ENCODE measurements at places on chromosomes 6 and 20. TPM values are rescaled to one million over a fixed set of nuclear protein-coding genes. Genes with fewer than 3 reads are reported as not detected.

CLDN20 gene
- not detected for total RNA-seq

SAPCD1 gene
- total RNA-seq, result 5.9 TPM

MYL9 gene
- 193 TPM for total RNA-seq

CD109 gene
- 4.9 TPM for total RNA-seq

MTFR2 gene
- total RNA-seq, result 8.5 TPM

TCFL5 gene
- total RNA-seq, result 15.6 TPM

ZNF334 gene
- 15.9 TPM for total RNA-seq

PHF10 gene
- total RNA-seq, result 51.1 TPM

PPP1R16B gene
- 9.7 TPM for total RNA-seq

USP49 gene
- 21.1 TPM for total RNA-seq

CLVS2 gene
- total RNA-seq, result 0.73 TPM

DNA sequence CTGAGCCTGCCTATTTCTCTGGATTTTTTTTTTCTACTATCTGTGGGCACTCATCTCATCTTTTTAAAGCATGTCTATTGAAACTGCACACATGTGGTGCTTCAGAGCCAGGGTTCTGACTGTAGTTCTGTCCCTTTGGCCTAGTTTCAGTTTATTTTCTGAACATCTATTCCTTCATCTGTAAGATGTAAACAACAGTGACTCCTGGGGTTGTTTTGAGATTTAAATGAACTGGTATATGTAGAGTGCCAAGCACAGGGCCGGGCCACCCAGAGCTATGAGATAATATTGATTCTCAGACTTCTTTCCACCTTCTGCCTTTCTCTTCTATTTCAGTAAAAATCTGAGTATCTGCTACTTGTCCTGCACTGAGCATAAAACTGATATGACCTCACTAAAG is 185.1 kb downstream of the CARMIL1 start:
- no peak for DNase-seq

GRCh38 chr6:55569638-55570037 is 9.4 kb downstream of the HMGCLL1 start:
- DNase-seq, result no peak

GRCh38 chr6:116877743-116878142 is 701 bp downstream of the RFX6 start:
- DNase-seq, result no peak

GRCh38 chr6:142605922-142606485 is 304.2 kb downstream of the ADGRG6 start:
- DNase-seq, result no peak

- no peak for DNase-seq
These were observed 4.5 kb upstream of the EPB41L2 start for GRCh38 chr6:131067521-131067920.

DNA sequence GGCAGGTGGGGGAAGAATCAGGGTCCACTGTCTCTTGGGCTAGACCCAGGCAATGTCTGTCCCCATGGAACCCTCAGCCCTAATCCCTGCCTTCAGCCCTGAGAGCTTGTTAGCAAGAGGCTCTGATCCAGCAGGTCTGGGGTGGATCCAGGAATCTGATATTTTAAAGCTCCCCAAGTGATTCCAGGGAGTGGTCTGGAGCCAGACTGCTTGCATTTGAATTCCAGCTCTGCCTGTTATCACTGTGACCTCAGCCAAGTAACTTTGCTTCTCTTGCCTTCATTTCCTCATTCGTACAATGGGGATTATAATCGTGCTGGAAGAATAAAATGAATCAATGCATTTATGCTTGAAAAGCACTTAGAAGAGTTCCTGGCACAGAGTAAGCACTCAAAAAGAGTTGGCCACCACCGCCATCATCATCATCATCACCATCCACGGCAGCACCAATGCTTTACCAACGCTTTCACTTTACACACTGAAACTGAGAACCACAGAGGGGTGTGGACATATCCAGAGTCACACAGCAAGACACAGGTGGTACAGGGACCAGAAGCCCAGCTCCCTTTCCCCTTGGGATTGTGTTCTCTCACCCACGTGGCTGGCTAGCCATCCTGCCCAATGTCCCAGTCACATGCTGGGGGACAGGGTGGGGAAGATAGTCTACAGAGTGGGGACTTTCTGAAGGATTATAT is 75.7 kb upstream of the RALY start:
- DNase-seq, result no peak

GRCh38 chr20:34096699-34097444 is 15.2 kb downstream of the EIF2S2 start:
- DNase-seq, result no peak

DNA sequence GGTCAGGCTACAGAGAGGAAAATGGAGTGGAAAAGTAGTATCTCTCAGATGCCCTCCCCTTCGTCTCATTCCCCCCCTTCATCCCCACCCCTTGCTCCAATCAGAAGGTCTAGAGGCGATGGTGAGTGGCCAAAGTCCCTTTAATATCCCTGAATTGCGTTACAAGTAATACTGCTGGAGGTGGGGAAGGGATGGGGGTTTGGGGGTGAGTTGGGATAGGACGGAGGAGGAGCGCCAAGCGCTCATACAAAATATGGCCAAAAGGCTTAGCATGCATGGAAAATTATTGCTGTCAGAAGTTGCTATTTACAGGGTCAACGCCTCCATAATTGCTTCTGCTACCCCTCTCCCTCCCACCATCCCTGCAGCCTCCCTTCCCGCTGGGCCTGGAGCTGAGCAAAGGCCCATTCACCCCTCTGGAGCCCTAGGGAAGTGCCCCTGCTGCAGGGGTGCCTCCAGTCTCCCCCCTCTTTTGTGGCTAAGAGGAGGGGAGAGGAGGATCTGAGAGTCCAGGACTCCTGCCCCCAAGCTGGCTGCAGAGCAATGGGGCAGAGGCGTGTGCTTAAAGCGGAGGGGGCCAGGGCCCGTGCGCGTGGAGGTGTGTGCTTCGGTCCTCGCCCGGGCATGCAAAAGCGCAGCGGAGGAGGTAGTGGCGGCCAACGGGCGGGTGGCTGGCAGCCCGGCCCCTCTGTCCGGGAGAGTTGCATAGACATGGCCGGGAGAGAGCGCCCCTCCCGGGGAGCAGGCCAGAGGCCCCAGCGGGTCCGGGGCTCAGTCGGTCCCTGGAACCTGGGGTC is 8.7 kb upstream of the SRXN1 start:
- no peak for DNase-seq

DNA sequence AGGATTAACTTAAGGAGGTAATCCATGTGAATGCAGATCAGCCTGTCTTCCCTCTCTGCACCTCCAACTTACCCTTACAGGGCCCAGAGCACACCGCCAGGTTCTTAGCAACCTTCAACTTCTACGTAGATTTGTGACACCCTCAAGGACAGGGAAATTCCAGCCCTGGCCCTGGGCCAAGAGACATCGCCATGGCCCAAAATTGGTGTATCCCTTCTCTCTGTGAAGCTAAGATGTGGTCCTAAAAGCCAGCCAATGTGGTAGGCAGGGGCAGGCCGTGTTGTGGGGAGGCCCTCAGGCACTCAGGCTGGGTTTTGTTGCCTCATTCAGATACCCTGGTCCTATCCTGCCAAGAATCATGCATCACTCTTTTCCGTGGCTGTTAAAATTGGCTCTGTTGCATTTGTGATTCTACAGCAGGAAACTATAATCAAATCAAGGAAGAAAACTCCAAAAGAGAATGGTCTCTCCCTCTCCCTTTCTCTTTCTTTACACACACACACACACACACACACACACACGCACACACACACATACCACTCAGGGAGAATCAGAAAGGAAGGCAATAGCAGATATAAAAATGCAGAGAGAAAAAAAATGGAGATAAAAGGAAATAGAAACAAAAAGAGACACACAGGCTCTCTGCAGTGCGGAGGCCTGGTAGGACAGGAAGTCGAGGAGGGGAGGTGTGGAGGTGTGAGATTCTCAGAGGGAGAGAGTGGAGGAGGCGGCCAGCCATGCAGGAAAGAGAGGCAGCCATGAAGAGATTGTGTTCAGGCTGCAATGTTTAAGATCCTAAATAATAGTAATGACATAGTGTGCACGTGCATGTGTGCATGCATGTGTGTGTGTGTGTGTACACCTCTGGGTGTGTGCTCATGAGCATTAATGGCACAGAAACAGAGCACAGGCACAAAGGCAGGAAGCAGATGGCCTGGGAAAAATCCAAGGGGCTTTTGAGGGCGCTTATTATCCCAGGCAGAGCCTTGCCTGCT is 201.8 kb upstream of the LRFN2 start:
- DNase-seq, result no peak

DNA sequence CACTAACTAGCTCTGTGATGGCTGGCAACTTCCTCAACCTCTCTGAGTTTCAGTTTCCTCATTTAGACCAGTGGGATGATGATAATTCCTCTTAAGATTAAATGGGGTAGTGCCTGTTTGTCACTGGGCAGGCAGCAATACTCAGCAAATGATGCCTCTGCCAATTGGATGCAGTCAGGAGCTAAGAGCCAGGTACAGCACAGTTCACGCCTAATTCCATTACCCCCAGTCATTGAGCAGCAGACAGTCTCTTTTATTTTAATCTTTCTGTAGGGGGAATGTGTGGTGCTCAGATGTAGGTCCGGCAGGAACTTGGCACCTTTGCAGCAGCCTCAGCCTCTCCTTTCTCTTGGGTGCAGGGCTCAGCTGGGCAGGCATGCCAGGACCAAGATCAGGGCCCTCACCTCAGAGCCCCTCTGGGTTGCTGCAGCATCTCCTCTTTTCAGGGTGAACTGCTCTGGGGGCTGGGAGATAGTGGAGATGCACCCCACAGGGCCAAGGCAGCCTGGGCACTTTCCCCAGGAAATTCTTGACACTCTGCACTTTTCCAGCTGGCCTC is 243.8 kb downstream of the LRFN2 start:
- DNase-seq, result peak; percentile 41

- DNase-seq, result peak; percentile 32
These were observed 153.6 kb downstream of the CD83 start for GRCh38 chr6:14270925-14271788.

GRCh38 chr6:17390276-17390675 is 3.1 kb upstream of the CAP2 start:
- no peak for DNase-seq

- DNase-seq, result no peak
These were observed 92.0 kb downstream of the OLIG3 start for GRCh38 chr6:137402143-137402680.

- no peak for DNase-seq
These were observed 17.1 kb downstream of the XKR7 start for GRCh38 chr20:31984981-31985471.

- no peak for DNase-seq
These were observed 47.6 kb downstream of the AGPAT4 start for GRCh38 chr6:161226009-161226964.

GRCh38 chr6:33744895-33745546 is 1.7 kb downstream of the IP6K3 start:
- peak; percentile 59 for DNase-seq

DNA sequence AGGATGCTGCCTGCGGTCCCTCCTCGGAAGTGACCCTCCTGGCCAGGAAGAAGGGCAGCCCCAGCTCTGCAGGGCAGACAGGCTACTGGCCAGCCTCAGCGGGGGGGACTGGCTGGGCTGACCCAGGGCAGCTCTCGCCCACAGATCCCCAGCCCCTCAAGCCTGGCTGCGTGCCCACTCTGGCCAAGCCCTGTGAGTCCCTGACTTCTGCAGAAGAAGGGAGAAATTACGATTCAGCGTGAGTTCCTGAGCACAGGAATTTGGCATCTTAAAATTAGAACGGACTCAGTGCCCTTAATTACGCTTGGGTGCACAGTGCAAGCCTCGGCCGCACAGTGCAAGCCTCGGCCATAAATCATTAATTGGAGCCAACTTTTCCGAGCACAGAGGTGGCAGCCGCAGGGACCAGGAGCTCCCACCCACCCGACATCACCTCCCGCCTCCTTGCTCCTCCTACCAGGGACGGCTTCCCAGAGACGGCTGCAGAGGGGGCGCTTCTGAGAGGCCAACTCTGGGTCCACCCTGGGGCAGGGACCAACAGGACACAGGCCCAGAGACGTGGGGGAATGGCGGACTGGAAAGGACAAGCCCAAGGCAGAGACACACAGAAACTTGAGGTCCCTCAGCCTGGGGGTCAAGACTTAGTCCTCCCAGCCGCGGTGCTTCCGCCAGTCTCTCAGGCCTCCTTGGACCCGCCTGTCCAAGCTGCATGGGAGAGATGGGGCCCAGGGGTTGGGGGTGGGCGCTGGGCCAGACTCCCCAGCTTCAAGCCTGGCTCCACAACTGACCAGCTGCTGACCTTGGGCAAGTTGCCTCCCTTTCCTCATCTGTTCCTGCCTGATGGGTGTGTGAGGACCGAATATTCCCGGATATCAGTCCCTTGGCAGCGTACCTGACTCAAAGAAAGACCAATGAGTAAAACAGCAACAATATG is 165.4 kb downstream of the TAF4 start:
- no peak for DNase-seq

DNA sequence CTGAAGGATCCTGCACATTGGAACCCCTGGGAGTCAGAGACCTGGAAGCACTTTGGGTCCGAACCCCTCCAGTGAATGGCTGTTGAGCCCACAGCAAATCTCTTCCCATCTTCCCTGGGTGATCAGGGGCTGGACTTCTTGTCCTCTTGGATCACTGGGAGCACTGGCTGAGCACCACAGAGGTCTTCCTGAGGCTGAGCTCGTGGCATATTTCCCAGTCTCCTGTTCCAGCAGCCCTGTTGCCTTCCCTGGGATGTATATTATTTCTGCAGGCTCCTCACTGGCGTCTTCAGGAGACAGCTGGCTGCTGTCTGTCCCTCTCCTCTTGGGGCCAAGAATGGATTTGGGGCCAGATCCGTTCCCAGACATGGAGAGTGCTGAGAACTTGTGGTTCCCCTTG is 43.4 kb downstream of the PTK7 start:
- no peak for DNase-seq

- no peak for DNase-seq
These were observed 238.8 kb upstream of the ECI2 start for GRCh38 chr6:4374216-4374615.

GRCh38 chr6:126206504-126207246 is 133.2 kb upstream of the CENPW start:
- no peak for DNase-seq

- DNase-seq, result no peak
These were observed 28.4 kb downstream of the PRDM1 start for GRCh38 chr6:106114492-106114891.

GRCh38 chr6:116309001-116309400 is 29.3 kb upstream of the TSPYL1 start:
- no peak for DNase-seq

DNA sequence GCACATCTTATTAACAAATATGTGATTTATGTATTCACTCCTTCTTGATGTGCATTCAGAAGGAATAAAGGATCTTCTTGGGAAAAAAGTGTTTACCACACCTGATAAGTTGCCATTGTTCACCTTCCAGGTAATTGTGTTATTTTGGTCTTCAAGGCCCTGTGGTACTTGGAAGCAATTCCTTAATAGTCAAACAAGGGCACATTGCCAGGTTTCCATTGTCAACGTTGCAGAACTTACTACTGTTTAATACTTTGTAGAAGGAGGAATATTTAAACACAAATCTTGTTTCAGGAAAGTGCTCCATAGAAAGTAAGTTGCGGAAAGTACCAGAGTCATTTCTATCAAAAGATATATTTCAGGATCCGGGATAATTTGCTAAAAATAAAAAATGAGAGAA is 129.5 kb upstream of the SGK1 start:
- DNase-seq, result no peak

GRCh38 chr20:49775229-49775693 is 37.4 kb upstream of the SLC9A8 start:
- peak; percentile 52 for DNase-seq
